ENCODE measurements at places on chromosomes 4 and X.

DNA sequence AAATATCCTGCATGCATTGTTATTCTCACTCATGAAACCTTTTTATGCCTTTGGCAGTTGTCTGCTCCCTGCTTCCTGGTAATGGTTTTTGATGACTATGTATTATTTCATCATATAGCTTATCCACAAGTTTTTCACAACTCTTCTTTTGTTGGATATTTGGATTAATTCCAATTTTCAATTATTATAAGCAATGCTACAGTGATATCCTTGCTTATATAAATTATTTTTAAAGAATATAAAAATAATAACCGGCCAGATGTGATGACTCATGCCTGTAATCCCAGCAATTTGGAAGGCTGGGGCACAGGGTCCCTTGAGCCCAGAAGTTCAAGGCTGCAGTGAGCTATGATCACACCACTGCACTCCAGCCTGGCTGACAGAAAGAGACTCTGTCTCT lies 47.0 kb downstream of the ASIC5 start:
- no peak for DNase-seq

DNA sequence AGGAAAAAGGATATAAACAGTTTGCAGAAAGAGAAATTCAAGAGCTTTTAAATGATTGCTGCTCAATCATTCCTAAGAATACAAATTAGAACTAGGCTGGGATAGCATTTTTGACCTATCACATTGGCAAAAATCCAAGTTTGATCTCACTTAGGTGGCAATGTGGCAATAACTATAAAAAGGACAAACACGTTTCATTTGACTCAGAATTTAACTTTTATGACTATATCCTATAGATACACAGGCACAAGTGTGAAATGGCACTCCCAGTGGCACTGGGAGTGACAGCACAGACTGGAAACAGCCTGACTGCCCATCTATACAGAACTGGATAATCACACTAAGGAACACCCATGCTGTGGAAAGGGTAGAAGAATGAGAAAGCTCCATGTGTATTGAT lies 11.1 kb downstream of the CENPU start:
- DNase-seq, result no peak

DNA sequence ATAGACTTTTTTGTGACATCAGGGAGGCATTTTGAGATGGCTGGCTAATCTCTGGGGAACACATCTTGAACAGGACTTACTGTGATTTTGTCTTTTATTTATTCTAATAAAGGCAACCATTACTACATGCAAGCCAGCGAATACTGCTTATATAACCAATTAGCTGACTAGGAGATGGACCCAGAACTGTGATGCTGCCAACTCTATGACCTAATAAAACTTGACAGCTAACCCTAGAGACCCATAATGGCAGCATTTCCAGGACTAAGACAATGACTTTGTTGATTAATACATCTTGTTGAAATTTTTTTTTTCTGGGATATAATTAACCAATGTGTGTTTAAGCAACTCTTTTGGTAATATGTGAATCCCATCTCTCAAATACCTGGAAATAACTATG lies 584.6 kb downstream of the PRR32 start:
- no peak for DNase-seq

DNA sequence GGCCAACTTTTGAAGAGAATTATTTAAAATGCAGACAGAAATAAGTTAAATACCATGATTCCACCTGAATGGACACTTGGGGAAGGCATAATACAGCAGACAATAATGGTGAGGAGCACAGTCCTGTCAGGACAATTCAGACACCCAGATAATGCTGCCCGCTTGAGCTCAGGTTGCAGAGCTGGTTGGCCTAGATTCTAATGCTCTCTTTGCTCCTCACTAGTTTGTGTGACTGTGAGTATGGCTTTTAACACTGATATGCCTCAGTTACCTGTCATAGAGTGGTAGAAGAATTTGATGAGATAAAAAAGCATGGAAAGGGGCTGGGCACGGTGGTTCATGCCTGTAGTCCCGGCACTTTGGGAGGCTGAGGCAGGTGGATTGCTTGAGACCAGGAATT lies 62.1 kb downstream of the SH3KBP1 start:
- DNase-seq, result no peak
